ENCODE measurements at places on chromosomes 3 and 15. TPM values are rescaled to one million over a fixed set of nuclear protein-coding genes. Genes with fewer than 3 reads are reported as not detected.
A peak's percentile ranks its signal among the peaks of the same experiment; 100 is the strongest.

DNA sequence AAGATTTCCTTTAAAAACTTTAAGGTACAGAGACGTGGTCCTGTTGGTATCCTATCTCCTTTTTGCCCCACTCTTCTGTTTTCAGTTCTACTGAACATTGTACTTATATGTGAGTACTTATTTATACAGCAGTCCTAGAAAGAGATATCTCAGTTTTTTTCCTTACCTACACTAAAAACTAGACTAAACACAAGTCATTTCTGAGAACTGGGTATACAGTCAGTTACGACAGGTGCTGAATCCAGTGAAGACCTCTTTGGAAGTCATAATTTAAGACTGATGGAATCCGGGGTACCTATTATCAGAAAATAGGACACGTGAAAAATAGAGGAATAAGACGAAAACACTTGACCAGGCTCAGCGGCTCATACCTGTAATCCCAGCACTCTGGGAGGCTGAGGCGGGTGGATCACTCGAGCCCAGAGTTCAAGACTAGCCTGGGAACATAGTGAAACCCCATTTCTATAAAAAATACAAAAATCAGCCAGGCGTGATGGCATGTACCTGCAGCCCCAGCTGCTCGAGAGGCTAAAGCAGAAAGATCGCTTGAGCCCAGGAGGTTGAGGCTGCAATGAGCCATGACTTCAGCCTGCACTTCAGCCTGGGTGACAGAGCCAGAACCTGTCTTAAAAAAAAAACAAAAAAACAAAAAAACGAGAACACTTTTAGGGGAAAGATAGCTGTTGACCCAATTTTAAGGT, 76.3 kb downstream of the KLHL25 start:
- DNase-seq = no peak

The FANCI gene
- polyA plus RNA-seq = 3.0 TPM

- no peak for DNase-seq
These were observed 11.7 kb downstream of the RASGRF1 start for GRCh38 chr15:79078763-79079410.

The MAPK6 gene
- polyA plus RNA-seq = 5.9 TPM

The CTXND1 gene
- polyA plus RNA-seq = 0.17 TPM

- peak; percentile 92 for DNase-seq
These were observed 17.5 kb upstream of the FANCD2 start for GRCh38 chr3:10008588-10009344.

- DNase-seq = no peak
These were observed 19.7 kb downstream of the ZWILCH start for GRCh38 chr15:66524838-66525237.

The EPB42 gene
- polyA plus RNA-seq = not detected

DNA sequence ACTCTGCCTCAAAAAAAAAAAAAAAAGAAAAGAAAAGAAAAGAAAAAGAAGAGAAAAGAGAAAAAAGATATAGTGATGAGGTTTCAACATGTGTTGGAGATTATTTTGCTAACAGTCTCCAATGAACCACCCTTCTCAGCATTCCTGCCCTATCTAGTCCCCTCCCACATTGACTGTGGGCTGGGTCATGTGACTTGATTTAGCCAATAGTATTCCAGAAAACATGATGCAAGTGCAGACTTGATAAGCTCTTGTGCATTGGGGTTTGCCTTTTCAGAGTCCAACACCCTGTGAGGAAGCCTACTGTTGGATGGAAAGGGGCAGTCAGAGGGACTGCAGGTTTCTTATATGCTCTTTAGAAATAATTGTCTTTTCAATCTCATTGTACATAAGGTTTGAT, 37.8 kb upstream of the MED12L start:
- no peak for DNase-seq

GRCh38 chr3:143237077-143237627, 117.6 kb downstream of the CHST2 start:
- DNase-seq = no peak

DNA sequence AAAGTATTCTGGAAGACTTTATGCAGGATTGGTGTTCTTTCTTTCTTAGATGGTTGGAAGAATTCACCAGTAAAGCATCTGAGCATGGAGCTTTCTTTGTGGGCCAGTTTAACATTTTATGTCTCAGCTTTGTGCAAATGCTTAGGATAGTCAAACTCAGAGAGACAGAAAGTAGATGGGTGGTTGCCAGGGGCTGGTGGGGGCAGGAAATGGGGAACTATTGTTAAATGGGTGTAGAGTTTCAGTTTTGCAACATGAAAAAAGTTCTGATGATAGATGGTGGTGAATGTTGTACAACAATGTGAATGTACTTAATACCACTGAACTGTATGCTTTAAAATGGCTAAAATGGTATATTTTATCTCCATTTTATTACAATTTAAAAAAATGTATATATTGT, 24.8 kb downstream of the SPCS1 start:
- no peak for DNase-seq

The TEX55 gene
- polyA plus RNA-seq = not detected

GRCh38 chr15:101536875-101537405, 47.4 kb upstream of the PCSK6 start:
- DNase-seq = no peak

DNA sequence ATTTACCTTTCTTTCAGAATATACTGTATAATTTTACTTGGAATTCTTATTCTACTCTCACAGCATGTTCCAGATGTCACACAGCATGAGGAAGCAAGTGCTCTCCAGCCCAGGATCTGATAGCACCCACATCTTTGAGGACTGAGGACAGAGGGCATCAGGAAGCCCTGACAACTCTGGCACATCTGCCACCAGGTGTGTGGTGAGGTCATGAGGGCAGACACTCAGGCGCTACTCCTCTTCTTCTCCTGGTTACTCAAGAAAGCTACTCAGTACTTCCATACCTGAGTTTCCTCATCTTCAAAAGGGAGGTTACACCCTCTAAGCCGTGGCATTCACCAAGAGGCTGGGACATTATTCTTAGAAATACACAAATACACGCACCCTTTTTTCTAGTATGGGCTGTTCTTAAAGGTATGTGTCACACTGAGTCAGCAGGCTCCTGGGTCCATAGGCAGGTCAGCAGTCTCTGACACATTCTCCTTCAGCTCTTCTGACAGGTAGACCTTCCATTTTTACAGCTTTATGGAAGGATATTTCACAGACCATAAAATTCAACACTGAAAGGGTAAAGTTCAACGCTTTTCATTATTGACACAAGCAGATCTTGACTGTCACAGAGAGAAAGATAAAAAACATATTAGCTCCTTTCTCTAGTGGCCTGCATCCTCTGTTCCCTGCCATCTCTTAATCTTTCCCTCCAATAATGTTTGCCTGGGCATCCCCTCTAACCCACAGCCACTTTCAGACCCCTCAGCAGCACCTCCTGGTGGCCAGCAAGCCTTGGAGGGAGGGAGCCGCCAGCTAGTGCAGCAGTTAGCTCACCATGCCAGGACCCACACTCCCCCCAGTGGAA, 103.2 kb upstream of the TJP1 start:
- DNase-seq = peak; percentile 72

DNA sequence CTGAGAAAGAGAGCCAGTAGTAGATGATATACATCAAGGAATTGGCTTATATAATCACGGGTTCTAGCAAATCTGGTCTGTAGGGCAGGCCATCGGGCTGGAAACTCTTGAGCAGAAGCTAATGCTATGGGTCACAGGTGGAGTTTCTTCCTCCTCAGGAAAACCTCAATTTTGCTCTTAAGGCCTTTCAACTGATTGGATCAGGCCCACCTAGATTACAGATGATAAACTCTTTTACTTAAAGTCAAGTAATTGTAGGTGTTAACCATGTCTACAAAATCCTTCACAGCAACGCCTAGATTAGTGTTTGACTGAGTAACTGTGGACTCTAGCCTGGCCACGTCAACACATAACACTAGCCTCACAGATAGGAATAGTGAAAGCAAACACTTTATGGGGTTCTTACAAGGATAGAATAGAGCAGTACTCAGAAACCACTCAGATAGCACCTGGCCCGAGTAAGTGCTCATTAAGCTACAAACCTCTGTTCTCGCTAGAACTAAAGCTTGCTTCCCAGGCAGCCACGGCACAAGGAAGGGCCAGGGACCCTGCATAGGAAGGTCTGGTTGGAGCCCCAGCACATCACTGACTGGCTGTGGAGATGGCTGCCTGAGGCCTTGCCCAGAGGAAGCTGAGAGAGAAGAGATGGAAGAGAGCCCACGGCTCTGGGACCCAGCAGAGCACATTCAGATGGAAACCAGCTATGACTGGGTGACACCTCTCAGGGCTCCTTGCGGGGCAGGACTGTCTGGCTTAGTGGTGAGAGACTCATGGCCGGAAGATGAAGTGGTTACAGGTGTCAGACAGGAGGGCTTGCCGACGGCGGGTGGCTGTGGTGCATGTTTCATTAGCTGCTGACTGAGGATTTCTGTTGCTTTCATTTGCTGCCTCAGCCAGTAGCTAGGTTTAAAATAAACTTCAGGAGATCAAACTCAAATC, 202.5 kb upstream of the TLE3 start:
- no peak for DNase-seq
